ENCODE measurements at places on chromosomes 12 and 14.

GRCh38 chr14:77599889-77600288 is 16.5 kb downstream of the SPTLC2 start:
- DNase-seq, result no peak

GRCh38 chr12:6960593-6961277 is 9.6 kb downstream of the PTPN6 start:
- no peak for DNase-seq

DNA sequence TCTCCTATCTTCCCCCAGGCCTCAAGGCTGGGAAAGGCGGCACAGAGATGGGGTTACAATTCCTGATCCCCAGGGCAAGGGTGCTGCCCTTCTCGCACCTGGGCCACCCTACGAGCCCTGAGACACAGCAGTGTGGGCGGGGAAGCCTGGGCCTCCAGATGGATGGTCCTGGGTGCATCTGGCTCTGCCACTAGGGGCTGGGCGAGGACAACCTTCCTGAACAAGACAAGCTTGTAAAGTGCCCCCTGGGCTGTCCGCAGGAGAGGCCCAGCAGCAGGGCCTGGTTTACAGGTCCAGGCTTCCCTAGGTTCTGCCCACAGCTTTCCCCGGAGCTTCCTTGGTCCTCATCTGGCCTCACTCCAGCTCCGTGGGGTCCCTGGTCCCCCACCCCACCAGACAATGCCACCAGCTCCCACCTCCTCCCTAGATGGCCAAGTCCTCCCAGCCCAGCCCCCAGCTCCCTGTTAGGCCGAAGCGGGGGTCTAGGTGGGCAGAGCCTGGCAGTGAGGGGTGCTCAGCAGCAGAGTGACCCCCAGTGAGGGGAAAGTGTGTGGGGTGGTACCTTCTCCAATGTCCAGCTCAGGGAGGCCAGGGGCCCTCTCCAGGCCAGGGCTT is 8.9 kb downstream of the ARL6IP4 start:
- no peak for DNase-seq

DNA sequence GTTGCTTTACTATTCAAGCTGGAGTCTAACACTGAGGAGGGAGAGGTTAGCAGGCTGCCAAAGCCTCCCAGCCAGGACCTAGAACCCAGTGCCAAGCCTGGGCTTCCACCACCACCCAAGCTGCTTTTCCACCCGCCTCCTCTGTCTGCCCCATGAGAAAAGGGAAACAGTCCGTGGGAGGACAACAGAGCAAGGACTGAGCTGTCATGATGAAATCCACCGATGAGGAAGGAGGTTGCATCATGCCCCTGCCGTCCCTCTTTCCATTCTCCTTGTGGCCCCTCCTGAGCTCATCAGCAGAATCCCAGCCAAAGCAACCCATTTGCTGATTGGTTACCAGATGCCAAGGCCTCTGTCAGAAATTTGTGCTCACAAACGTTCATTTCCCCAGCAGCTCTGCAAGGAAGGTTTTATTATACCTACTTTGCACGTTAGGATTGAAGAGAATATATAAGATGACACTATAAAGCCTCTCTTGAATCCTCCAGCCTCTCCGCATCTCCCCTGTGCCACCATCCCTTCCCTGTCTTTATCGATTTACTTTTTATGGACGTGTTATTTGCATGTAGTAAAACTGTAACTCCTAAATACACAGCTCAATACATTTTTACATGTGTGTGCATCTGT is 6.3 kb upstream of the SERPINA1 start:
- DNase-seq, result no peak

DNA sequence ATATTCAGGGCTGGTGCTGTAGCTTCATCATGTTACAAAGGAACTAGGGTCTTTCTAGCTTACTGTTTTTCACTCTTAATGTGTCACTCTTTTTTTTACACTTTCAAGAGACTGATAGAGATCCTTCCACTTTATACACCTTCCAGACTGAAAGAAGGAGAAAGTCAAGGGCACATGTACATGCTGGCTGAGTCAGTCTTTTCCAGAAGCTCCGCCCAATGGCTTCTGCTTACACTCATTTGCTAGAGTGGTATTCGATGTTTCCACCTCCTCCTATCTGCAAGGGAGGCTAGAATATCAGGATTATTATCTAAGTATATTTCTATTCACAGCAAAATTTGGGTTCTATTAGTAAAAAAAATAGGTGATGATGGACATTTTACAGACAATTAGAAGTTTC is 325.8 kb upstream of the OR4E1 start:
- no peak for DNase-seq

DNA sequence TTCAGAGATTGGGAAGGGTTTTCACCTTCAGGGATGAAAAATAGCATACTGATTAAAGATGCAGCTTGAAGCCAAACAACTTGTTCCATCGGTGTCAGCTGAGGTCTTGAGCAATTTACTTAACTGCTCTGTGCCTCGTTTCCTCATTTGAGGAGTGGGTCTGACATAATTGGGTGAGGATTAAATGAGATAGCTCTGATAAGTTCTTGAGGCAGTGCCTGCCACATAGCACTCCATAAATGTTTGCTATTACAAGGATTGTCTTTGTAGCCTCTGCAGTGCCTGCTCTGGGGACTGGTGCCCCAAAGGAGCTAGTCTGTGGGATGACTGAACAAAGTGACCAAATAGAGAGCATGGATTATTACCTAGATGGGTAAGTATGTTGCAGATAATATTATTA is 50.6 kb downstream of the ATP23 start:
- no peak for DNase-seq

- DNase-seq, result no peak
These were observed 64.1 kb upstream of the DYNC1H1 start for GRCh38 chr14:101900253-101900652.

DNA sequence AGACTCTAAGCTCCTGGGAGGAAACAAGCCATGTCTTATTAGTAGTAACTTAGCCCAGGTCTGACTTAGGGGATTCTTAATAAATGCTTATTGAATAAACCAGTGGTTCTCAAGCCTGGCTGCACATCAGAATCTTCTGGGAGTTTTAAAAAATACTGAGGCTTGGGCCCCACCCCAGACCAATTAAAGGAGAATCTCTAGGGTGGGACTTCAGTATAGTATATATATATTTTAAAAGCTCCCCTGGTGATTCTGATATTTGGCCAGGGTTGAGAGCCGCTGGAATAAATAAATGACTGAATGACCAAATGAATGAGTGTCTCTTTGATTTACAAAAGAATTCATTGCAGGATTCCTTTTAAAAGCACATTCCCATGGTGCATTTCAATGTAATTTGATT is 151.5 kb upstream of the GSC start:
- no peak for DNase-seq
